Left lung (tissue), 14 donors: ENCODE measurements at places on chromosomes 3 and 15. TPM values are rescaled to one million over a fixed set of nuclear protein-coding genes. Genes with fewer than 3 reads are reported as not detected.

The PLEKHO2 gene
- 29.1 TPM for polyA plus RNA-seq

The KCNH8 gene
- polyA plus RNA-seq: 2.4 TPM

The ANKRD63 gene
- polyA plus RNA-seq: not detected

GRCh38 chr15:85642065-85642692, 152.5 kb downstream of the KLHL25 start:
- no peak for DNase-seq

- no peak for DNase-seq
Measured at GRCh38 chr3:72052841-72053409, 268.0 kb upstream of the PROK2 start.
